H9 (cell line): ENCODE measurements at places on chromosomes 7 and 10.

- DNase-seq = no peak
These were observed 36.1 kb downstream of the DNAJB12 start for GRCh38 chr10:72318418-72319262.

DNA sequence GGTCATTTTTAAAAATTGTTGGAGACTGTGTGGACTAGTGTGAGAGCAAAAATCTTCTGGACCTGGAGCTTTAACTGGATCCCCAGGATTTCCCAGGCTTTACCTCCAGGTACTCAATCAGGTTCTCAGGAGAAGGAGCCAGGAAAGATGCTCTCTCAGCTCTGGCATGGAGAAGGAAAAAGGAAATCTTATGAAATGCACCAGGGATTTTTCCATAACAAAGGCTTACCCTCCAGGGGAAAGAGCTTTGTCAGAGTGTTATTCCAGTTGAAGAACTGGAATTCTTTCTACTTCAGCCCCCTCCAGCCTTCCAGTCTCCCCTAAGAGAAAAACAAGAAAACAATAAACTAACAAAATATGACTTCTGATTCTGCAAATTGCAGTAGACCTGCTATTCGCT is 436.7 kb upstream of the ANKRD30A start:
- no peak for DNase-seq

DNA sequence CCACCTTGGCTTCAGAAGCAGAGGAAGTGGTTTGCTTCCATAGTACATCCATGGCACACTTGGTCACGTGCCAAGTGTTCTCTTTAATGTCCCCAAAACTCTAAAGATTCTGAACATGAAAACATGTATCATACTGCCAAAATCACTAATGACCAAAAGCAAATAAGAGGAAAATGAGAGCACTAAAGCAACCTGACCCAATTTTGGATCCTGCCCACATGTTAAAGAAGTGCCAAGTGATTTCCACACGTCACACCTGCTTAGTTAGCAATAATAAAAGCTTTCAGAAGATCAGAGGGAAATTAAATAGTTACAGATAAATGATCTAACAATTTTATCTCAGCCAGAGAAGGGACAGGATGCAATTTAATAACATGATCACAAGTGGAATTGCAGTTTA is 1170.0 kb downstream of the XPNPEP1 start:
- DNase-seq = no peak

- DNase-seq = no peak
These were observed 52.8 kb downstream of the CPEB3 start for GRCh38 chr10:92238054-92238585.

DNA sequence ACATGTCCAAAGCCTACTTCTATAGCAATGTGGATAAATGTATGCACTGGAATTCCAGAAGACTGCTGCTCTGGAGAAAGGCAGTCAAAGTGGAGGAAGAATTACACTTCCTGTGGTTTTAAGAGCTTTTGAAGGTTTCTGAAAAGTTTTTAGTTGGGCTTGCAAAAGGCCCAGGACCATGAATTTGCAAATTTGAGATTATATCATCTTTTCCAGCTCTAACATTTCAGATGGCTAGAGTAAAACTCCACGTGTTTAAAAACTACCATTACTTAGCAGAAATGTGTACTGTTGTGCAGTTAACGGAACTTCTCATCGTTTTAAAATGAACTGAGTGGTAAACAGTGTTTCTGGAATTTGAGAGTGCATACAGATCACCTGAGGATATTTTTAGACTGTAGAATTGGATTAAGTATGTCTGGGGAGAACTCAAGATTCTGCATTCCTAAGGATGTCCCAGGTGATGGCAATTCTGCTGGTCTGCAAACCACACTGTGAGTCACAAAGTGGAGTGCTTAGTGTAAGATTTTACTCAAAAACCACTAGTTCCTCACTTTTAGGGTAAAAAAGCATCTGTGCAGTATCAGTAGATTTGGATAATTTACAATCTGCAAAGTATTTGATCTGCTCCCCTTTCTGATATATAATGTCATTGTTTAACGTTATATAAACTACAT is 32.9 kb upstream of the CCDC71L start:
- DNase-seq = no peak

- no peak for DNase-seq
These were observed 43.5 kb downstream of the CDCA7L start for GRCh38 chr7:21902240-21902639.
